Peyer's patch (tissue), 4 donors: ENCODE measurements at places on chromosomes 7 and 10. TPM values are rescaled to one million over a fixed set of nuclear protein-coding genes. Genes with fewer than 3 reads are reported as not detected.

DNA sequence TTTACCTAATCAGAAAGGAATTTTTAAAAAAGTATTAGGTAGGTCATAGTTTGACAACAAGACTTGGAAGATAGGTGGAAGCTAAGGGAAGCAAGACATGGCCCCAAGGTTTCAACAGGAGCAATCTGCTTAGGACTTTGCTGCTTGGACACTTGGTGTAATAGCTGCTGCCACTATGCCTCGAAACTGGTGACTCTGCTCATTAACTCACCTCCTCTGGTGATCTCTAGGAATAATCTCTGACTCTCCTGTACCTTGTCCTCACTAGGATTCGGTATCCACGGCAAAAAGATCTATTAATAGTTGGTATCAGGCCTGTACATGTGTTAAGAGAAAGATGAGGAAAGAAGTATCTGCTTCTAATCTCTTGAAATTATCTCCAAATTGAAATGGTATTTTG lies 53.1 kb downstream of the PTEN start:
- H3K4me3 ChIP-seq = no peak overlapping the region
- no peaks in the 10 kb centered on the region for H3K4me1 ChIP-seq
- H3K27ac ChIP-seq = no peak overlapping the region

DNA sequence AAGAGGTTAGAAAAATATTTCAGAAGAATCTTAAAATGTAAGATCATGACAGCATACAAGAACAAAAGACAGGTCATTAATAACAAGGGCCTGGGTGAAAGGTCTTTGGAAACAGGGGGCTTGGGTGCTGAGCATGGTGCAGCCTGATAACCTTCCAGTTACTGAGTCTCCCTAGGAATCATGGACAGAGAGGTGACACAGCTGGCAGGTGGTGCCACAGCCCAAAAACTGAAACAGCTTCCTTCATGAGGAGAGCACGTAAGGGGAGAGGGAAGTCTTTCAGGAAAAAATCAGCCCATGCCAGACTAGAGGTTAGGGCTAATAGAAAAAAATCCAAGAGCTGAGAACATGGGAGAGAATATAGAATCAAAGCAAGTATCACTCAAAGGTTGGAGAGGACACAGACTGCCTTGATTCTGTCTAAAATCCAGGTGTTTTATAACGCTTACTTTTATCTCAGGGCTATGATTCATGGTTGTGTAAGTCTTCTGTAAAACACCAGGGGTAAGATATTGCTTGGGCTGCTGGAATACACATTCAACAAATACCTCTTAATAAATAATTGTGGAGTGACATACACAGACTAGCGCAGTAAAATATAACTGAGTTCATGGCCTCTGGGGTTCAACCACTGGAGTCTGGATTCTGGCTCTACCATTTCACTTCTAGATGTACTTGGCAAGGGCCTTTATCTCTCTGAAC lies 88.1 kb downstream of the SEMA3C start:
- no peak overlapping the region for H3K4me3 ChIP-seq
- H3K4me1 ChIP-seq = peaks cover 12% of the 10 kb centered on the region
- no peak overlapping the region for H3K27ac ChIP-seq
- H3K27me3 ChIP-seq = no peaks in the 10 kb centered on the region

DNA sequence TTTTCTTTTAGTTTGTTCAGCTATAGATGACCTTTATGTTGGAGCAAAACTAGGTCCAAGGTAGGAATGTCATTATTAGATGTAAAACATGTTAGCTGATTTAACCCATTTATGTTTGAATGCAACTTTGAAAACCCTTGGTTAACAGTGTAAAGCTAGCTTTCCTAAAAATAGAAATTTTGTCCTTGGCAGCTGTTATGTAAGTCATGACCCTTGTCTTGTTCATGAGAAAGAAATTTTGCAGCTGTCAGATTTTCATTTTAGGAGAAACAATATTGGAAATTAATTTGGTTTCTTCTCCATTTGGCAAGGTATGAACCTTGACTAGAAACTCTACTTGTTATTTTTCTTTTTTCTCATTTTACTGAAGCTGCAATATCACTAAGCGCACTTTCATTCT lies 23.9 kb upstream of the CCAR1 start:
- no peak for DNase-seq
- H3K27me3 ChIP-seq = no peaks in the 10 kb centered on the region
- no peaks in the 10 kb centered on the region for H3K36me3 ChIP-seq
- no peak overlapping the region for H3K4me3 ChIP-seq

DNA sequence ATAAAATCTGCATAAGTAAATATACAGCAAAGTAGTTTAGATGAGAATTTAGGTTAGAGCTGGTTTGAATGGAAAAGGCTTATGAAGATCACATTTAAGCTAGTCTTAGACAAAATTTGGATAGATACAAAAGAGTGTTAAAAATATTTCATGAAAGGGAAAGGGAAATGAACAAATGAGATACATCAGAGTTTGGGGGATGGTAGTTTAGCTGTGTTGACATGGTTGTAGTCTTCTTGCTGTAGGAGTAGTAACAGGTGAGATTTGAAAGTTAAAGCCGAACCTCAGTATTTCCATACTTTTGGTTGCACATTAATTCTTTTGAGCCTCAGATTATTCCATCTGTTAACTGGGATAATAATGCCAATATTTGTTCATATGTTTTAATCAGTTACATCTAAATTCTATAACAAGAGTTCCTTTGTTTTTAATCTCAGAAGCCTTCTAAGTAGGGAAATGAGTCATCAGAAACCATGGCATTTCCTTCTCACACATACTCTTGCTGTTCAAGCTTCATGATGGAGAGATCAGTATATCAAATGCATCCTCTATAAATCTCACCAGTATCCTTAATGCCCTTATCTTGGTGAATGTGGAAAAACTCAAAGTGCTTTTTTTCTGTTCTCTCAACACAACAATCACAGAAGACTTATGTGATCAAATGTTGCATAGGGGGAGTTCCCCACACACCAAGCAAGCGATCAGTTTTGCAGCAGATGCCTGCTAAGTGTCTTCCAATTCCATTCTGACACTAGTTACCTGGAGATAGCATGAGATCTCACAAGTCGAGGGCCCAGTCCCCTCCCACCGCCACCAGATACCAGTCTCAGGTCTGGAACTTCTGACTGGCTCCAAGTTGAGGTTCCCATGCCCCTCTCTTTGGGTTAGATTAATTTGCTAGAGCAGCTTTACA lies 84.7 kb downstream of the MAPK8 start:
- no peaks in the 10 kb centered on the region for H3K4me1 ChIP-seq
- H3K36me3 ChIP-seq = no peaks in the 10 kb centered on the region
- no peaks in the 10 kb centered on the region for H3K27me3 ChIP-seq
- H3K4me3 ChIP-seq = no peak overlapping the region
- no peak overlapping the region for H3K27ac ChIP-seq

DNA sequence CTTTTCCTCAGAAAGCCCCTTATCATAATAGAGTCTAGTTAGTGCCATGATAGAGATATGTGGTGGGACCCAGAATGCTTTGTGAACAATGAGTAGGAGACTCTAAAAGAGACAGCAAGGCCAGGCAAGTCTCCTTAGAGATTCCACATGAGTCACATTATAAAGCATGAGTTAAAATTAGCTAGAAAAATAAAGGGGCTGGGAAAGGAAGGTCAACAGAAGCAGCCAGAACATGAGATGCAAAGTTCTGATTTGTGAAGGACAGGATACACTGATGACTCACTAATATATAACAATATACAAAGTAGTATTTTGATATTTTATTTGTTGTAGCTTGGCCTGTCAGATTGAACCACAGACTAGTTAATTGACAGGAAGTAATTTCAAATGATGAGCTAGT lies 25.3 kb upstream of the SNX13 start:
- H3K4me3 ChIP-seq = no peak overlapping the region
- H3K4me1 ChIP-seq = no peaks in the 10 kb centered on the region
- DNase-seq = no peak

Gene AS3MT
- total RNA-seq = 5.8 TPM

DNA sequence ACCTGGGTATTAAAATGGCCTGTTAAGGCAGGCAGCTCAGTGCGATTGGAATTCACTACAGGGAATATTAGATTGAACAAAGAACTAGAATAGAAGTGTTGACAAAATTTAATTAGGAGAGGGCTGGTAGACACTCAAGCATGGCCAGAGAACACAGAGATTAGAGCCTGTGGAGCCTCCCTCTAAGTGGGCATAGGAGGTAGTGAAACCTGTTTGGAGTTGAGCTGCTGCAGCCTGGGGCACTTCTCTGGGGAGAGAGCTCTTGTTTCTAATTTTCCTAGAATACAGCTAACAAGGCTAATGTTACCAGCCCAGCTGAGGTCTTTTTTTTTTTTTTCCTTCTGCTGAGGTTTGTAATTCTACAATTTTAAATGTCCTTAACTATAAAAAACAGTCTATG lies 46.4 kb downstream of the TMEM168 start:
- DNase-seq = no peak
- no peak overlapping the region for H3K4me3 ChIP-seq
- H3K4me1 ChIP-seq = no peaks in the 10 kb centered on the region
- no peaks in the 10 kb centered on the region for H3K36me3 ChIP-seq

DNA sequence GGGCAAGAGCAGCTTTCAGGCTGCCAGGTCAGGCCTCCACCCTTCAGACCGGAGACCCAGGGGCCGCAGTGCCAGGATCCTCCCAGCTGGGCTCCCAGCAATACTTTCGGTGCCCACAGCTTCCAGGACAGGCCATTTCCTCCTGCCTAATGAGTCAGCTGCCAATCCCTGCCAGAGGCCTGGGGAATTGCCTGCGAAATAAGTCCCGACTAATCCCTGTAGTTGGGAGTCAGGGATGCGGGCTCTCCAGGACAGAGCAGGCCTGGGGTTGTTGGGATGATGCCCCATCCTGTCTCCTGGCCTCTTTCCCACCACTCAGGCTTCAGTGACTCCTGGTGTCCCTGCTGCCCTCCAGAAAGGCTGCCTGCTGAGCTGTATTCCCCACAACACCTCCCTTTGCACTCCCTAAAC lies 143.5 kb upstream of the UNC5B start:
- H3K4me1 ChIP-seq = no peaks in the 10 kb centered on the region
- no peaks in the 10 kb centered on the region for H3K36me3 ChIP-seq
- DNase-seq = no peak
- H3K27ac ChIP-seq = no peak overlapping the region

Gene MMP21
- total RNA-seq = 1.2 TPM
